ENCODE measurements at places on chromosomes 1 and 21.

DNA sequence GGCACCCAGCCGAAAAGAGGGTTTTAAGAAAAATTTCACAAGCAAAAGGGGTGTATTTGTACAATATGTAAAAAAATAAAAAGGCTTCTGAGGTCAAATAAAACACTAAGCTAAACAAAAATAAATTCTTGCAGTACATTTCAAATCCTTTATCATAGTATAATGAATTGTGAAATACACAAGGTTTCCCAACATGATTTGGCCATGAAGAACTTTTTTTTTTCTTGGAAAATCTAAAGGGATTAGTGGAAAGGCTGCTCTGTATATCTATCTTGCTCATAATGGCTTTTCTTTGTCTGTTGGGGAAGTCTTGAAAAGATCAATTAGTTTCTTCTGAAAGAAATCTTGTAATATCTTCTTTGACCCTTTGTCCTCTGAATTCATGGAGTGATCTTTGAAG, 593.4 kb downstream of the PLPP3 start:
- no peak for DNase-seq

- DNase-seq, result no peak
These were observed 107.5 kb downstream of the ODF2L start for GRCh38 chr1:86288586-86289147.

- DNase-seq, result peak; percentile 27
These were observed 30.0 kb upstream of the ACP6 start for GRCh38 chr1:147700042-147701006.

GRCh38 chr1:62621907-62622306, 24.6 kb downstream of the ANGPTL3 start:
- DNase-seq, result no peak

DNA sequence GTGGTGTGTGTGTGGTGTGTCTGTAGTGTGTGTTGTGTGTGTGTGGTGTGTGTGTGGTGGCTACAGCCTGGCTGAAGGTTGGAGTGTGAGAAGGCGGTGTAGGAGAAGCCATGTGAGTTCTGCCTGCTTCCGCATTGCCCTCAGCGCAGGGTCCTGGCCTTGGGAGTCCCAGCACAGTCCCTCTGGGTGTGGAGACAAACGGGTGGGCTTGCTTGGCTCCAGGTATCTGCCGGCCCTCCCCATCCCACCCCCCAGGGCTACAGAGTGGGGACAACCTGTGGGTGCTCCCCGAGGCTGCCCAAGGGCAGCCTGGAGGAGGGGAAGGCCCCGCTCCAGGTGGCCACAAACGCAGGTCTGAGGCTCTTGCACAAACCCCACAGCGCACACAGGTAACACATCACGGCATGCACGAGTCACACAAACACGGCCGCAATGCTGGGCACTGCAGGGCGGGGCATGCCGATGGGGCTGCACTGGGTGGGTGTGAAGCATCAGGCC, 31.7 kb upstream of the ADARB1 start:
- no peak for DNase-seq

- DNase-seq, result peak; percentile 65
These were observed 39.5 kb downstream of the PTPRC start for GRCh38 chr1:198678301-198678836.

GRCh38 chr1:177171536-177172123, 872 bp downstream of the BRINP2 start:
- no peak for DNase-seq

GRCh38 chr1:167344615-167345385, 124.1 kb downstream of the POU2F1 start:
- no peak for DNase-seq

GRCh38 chr1:238370599-238370998, 479.9 kb upstream of the ZP4 start:
- no peak for DNase-seq

DNA sequence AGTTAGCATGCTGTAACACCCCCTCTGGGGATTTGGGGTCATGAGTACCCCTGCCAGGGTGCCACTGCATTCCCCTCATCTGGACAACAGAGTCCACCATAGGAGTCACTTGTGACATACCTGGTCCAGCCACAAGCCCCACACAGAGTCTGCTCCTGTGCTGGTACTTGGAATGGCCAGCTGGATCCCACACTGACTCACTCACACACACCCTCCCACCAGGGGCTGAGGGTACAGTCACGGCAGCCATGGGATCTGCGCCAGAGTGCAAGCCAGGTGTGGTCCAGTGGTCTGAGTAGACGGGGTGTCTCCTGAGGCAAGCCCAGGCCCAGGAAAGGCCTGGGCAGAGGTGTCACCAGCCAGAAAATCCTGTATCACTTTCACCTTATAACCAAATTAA, 67.7 kb downstream of the MRPL39 start:
- no peak for DNase-seq

- no peak for DNase-seq
These were observed 148.6 kb downstream of the TIAM1 start for GRCh38 chr21:31195334-31196015.

GRCh38 chr1:182004601-182005000, 56.9 kb downstream of the ZNF648 start:
- no peak for DNase-seq

DNA sequence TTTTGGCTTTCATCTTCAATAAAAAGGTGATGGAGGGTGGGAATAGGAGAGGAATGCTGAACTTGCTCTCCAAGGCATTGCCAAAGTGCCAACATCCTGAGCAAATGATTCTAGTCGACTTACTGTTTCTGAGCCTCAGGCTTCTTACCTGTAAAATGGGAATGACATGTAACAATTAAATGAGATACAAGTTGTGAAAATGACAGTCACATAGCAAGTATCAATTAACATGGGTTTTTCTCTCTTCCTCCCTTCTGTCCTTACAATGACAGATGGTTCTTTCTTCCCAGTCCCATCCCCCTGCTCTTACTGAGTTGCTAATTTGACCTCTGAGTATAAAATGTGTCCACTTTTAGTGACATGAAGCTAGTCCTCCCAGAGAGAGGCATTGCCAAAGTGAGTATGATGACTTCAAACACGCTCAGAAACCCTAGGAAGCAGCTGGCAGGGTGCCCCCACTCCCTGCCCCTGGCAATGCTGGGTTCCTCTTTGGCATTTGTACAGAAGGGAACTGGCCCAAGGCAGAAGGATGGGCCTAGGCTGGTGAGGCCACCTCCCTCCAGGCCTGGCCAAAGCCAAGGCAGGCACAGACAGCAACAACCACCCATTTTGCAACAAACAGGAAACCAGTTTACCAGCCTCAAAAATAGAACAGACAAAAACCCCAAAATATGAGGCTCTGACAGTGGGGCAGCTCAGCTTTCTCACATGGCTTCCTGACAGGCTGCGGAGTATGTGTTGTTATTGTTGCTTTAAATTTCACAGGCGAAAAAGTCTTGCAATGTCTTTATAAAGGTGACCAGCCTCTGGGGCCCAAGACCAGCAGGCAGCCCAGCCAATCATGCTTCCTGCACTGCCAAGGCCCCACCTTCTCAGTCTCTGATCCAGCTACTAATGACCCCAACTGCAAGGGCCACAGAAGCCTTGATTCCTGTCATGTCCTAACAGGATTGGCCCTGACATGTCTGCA, 115.9 kb downstream of the HIVEP3 start:
- no peak for DNase-seq

- DNase-seq, result no peak
These were observed 222.5 kb upstream of the CACYBP start for GRCh38 chr1:174777262-174777661.

GRCh38 chr1:67571406-67571805, 113.6 kb upstream of the GADD45A start:
- DNase-seq, result no peak

DNA sequence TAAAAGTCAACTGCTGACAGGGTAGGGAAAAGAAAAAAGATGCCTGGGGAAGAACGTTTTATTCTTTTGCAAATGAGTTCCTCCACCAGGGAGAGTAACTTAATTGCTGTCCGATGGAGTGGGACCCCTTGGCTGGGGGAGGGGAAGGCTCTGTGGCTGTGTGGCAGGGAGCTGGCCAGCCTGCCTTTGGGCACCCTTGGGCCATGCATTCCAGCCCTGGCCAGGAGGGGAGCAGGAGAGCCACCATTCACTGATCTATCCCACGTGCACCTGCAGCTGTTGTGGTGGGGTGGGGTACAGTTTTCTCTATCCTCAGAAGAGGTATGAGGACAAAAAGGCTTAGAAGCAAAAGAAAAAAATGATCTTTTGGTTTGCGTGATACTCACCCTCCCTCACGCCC, 116.9 kb downstream of the KCNK1 start:
- DNase-seq, result no peak

GRCh38 chr1:67853704-67854103, 20.4 kb upstream of the GNG12 start:
- no peak for DNase-seq

- DNase-seq, result no peak
These were observed 41.9 kb downstream of the PTBP2 start for GRCh38 chr1:96763514-96763913.

- DNase-seq, result no peak
These were observed 2.4 kb upstream of the IKBKE start for GRCh38 chr1:206467915-206468314.

GRCh38 chr1:221753828-221754188, 11.9 kb upstream of the DUSP10 start:
- DNase-seq, result no peak

GRCh38 chr1:43592051-43592665, 57.8 kb upstream of the KDM4A start:
- no peak for DNase-seq

DNA sequence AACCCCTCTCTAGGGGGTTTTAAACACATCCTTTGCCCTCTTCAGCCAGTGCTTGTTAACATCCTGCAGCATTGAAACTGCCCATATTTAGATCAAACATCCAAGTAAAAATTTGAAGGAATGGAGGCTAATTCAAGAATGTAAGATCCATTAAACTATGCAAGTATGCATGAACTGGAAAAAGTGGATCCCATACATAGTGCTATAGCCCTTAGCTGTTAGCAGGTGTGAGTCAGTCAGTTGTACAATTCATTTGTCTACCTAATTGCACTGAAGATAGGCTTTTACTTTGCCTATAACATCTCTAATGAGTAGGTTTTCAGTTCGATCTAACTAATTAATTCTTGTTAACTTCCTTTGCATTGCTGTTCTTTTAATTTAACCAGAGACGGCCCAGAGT, 270.9 kb downstream of the LMO4 start:
- DNase-seq, result no peak

DNA sequence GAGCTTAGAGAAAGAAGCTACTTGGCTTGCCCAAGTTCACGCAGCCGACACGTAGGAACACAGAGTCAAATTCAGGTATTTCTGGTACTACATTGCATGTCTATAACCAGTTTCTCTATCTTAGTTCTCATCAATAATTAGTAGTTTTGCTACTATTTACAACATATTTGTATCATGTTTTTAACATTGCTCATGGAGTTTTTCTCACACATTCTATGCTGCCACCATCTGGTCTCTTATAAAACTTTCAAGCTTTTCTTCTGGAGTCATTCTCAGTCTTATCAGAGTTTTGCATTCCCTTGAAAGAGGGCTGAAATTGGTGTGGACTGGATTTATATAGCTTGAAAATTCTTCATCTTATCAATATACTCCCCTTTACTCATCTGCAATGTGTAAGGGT, 118.8 kb upstream of the PALMD start:
- DNase-seq, result no peak

DNA sequence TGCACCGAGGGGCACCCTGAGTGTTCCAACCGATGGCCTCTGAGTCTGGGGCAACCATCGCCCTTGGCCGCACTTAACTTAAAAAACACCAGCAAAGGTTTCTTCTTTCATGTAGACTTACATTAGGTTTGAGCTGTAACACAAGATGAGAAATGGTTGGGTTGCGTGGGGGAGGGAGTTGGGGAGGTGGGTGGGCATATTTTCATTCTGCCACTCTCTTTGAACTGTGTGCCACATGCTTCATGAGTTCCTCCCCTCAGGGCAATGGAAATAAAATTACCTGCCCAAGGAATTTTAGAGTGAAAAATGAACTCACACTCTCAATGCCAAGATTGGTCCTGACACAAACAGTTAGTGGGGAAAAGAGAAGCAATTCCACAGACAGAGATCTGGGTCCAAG, 430.1 kb upstream of the USP24 start:
- no peak for DNase-seq

GRCh38 chr1:9181990-9182783, 52.4 kb upstream of the H6PD start:
- DNase-seq, result no peak

DNA sequence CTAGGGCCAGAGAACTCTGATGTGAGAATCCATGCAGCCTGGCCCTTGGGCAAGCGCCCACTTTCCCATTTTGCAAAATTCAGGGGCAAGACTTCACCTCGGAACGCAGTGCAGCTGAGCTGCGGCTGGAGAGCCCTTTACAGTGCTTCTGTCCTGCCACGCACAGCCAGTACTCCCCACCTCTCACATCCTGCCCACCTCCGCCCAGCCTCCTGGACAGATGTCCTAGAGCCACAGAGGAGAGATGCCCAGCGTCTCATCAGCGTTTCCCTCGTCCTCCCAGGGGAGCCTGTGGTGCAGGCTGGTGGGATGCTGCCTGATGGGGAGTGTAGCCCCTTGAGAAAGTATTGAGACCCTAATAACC, 29.6 kb downstream of the RUNX3 start:
- no peak for DNase-seq

GRCh38 chr1:112889052-112889768, 66.8 kb downstream of the SLC16A1 start:
- no peak for DNase-seq

GRCh38 chr1:173862769-173863223, 5.0 kb downstream of the GAS5 start:
- DNase-seq, result no peak

DNA sequence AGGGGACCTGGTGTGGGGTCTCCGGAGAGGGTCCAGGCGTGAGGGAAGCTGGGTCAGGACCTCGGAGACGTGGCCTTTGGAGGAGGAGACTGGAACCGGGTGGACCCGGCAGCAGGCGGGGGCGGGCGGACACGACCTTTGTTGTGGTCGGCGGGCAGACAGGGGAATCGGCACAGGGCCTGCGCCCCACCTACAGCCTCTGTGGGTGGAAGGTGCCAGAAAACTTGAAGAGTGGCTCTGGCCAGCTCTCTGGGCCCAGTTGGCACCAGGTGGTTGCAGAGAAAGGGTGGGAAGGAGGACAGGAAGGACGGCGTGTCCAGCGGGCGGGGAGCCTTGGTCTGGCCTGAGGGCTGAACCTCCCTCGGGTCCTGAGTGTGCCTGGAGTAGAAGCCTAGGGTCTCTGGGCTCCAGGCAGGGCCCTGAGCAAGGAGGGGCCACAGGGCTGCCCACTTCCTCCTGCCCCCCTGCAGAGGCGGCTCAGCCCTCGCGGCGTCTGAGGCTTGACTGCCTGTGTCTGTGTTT, 7.7 kb upstream of the TTLL10 start:
- DNase-seq, result no peak

DNA sequence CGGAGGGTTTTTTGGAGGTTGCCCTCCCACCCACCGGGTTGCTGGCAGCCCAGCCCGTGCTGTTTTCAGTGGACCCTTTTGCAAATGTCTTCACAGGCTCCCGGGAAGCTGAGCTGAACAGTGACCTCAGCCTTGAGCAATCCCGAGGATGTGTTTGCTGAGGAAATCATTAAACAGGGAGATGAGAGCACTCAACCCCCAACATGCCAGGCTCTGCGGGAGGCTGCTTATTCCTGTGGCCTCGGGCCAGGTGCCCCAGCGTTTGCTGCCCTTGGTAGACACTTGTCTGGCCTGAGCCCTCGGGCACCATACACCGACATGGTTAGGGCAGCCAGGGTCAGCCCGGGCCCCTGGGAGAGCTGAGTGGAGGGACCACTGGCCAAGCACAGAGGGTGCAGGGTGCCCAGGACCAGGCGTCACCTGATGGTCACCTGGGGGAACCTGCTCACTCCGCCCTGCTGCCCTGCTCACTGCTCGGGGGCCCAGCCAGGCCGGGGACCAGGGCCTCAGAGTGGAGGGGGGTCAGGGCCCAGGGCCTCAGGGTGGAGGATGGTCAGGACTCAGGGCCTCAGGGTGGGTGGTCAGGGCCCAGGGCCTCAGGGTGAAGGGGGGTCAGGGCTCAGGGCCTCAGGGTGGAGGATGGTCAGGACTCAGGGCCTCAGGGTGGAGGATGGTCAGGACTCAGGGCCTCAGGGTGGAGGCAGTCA, 42.5 kb upstream of the POFUT2 start:
- DNase-seq, result no peak

All from central memory CD8-positive, alpha-beta T cell (primary cell).